ENCODE measurements at places on chromosomes 1 and 21.

GRCh38 chr1:160781186-160781766 lies 14.7 kb upstream of the LY9 start:
- no peak for DNase-seq

- peak; percentile 24 for DNase-seq
These were observed 19.3 kb downstream of the F3 start for GRCh38 chr1:94522304-94522703.

DNA sequence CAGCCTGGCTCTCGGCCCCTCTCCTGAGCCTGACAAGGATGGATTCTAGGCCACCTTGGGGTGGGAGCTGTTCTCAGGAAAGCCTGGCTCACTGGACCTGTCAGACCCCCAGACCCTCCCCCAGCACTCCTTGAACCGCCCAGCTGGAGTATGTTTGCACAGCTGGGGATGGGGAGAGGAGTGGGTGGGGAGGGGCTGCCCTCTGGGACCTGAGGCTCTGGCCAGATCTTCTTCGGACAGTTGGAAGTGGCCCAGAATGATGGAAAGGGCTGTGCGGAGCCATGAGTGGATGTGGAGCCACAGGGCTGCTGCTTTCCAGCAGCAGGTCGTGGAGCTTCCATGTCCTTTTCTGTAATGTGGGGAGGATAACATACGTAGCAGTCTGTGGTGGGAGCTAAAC lies 43.0 kb upstream of the TRABD2B start:
- no peak for DNase-seq

DNA sequence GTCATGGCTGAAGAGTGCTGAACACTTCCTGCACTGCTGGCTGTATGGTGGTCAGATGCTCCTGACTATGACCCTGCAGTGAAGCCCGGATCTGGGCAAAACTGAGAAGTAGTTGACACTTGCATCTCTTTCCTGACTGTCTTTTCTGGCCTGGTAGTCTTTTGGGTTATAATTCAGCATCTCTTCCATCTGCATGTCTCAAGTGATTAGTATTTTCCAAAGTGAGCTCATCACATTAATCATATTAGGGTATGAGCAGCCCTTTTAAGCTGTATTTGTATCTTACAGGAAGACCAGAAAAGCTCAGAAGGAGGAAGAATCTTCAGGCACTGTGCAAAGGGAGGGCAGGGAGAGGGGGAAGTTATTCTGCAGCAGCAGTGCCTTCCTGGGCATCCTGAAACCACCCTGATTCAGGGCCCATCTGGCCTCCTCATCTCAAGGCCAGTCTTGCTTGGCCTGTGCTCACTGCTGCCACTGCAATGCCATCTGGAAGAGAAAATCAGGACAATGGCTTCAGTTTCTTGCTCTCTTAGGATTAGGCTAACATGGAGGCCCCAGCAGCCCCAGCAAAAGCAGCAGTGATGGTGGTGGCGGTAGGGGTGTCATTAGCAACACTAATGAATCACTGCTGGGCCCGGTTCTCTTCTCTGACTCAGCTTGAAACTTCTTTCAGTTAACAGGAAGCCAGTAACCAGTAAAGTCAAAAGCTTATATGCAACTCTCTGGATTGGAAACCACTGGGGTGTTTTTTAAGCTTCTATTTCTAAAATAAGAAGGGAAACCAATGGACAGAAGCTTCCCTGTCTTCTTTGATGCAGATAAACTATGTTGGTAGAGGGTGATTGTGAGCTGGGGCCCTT lies 63.3 kb upstream of the WDR26 start:
- DNase-seq: peak; percentile 24

DNA sequence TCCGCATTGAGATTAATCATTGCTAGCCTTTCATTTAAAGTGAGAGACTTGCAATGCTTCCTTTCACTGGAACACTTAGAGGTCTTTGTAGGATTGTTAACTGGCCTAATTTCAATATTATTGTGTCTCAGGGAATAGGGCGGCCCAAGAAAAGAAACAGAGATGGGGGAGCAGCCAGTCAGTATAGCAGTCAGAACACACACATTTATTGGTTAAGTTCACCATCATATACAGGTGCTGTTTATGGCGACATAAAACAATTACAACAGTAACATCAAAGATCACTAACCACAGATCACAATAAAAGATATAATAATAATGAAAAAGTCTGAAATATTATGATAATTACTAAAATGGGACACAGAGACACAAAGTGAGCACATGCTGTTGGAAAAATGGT lies 29.4 kb downstream of the BARHL2 start:
- DNase-seq: no peak

GRCh38 chr1:114310695-114311271 lies 157.1 kb upstream of the SYT6 start:
- DNase-seq: no peak

- DNase-seq: peak; percentile 22
These were observed 70.7 kb downstream of the PRRX1 start for GRCh38 chr1:170734412-170735175.

DNA sequence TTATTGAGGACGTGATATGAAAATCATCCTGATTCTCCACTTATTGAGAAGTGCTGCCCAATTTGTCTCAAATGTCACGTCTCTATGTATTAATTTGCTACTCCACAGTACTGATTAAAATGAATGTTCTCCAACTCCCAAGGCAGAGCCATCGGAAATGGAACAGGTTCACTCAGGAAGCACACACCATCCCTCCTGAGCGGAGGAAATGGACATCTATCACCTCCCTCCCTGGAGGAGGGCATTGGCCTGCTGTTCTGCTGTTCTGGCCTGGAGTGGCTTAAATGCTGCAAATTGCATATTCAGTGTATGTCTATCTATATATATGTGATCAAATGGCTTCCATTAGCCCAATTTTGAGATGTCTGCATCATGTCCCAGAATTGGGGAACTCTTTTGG lies 140.5 kb downstream of the CSMD2 start:
- no peak for DNase-seq

DNA sequence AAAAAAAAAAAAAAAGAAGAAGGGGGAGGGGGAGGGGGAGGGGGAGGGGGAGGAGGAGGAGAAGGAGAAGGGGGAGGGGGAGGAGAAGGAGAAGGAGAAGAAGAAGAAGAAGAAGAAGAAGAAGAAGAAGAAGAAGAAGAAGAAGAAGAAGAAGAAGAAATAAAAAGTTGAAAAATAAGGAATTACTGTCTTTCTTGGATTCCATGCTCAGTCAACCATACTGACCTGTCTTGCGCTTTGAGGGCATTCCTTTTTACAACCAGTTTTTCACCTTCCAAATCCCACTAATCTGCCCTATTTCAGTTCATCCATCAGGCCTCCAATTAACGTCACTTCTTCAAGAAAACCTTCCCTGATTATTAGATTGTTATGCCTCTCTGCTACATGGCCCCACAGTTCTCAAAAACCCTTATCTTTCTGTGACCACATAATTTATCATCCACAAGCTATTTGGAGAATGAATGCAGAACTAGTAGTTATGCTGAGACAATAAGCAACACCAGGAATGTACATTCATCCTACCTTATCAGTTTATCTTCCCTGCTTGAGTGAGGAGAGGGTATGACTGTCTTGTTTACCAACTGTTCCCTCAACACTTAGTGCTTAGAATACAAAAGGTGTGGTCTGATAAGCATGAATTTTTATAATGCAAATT lies 57.5 kb upstream of the GUCA2A start:
- DNase-seq: no peak

DNA sequence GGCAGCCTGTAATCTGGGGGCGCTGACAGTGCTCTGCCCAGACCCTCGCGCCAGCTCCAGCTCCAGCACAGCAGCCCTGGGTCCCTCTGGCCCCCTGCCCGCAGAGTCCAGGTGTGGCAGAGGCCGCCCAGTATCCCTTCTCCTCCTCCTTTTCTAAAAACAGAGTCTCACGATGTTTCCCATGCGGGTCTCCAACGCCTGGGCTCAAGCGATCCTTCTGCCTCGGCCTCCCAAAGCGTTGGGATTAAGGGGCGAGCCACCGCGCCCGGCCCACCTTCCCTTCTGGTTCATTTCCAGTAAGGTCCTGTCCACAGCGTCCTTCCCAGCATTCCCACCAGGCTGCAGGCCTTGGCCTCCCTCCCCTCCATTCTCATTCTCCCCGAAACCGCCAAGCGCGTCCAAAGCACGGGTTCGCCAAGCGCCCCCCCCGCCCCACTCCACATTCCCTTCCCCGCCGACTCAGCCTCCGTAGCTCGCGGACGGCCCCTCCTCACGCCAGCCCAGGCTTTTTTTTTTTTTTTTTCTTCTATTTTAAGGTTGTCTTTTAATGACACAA lies 2.0 kb upstream of the PCBP3 start:
- DNase-seq: no peak

DNA sequence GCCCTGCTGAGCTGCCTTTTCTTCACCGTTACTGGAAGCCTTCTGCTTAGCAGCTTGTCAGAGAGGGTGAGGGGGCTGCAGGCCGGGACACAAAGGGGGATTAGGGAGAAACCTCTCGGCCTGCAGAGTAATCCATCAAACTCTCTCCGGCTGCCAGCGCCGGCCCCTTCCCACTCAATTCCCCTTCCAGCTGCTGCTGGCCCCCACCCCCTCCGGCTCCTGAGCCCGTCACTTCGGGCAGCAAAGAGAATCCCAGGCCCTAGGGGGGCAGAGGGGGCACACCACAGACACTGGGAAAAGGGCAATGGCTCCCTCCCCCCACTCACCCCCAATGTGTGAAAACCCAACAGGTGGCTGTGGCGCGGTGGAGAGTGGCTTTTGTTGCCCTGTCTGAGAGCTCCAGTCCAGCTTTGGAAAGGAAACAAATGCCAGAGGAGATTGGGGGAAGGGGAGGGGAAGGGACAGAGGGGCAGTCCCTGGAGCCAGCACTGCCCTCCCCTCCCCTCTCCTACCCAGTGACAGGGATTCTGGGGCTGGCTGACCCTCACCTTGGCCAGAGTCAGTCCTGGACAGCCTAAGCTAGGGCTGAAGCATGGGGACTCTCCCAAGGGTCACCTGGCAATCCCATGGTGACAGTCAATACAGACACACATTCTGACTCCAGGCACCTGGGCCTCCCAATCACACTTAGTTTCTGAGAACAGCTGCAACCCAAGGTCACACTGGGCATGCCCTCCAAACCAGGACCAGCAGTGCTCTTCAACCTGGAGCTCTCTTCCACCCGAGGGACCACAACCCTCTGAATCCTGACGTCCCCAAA lies 9.5 kb downstream of the SLC45A3 start:
- DNase-seq: no peak

DNA sequence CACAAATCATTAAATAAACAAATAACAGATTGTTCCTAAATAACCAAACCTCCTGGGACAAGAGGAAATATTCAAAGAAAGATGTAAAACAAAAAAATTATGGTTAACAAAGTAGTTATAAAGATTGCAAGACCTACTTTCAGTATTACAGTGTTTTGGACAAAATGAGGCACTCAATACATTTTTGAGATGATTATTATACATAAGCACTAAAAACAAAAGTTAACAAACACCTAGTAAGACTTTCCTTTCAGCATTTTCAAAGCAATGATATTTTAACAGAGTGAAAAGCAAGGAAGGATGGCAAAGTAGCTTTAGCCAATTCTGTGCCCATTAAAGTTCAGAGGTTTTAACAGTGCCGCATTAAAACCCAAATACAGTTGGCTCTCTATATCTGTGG lies 17.2 kb downstream of the OMA1 start:
- DNase-seq: no peak

DNA sequence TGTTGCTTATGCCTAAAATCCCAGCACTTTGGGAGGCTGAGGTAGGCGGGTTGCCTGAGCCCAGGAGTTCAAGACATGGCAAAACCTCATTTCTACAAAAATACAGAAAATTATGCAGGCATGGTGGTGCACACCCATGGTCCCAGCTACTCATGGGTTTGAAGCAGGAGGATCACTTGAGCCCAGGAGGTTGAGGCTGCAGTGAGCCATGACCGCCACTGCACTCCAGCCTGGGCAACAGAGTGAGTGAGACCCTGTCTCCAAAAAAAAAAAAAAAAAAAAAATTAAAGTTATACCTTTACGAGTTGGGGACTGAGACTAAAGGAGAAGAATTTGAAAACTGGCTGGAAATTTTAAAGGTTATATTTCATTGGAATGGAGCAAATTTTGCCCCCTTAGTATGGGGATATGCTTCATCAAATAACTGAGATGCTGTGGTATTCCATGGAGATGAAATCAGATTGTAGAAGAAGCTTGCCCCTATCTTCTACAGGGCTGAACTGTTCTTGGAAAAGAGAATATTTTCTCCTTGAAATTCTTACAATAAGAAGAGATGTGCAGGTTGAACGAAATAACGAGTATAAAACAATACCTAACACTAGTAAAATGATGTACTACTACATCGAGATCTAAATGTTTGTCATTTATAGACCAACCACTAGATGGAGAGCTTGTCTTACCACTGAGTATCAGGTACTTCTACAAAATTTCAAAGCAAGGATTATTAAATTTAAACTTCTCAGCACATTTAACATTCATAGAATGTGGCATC lies 34.9 kb upstream of the SCYL3 start:
- DNase-seq: peak; percentile 52

- no peak for DNase-seq
These were observed 311.5 kb downstream of the DUSP10 start for GRCh38 chr1:221430152-221430960.

DNA sequence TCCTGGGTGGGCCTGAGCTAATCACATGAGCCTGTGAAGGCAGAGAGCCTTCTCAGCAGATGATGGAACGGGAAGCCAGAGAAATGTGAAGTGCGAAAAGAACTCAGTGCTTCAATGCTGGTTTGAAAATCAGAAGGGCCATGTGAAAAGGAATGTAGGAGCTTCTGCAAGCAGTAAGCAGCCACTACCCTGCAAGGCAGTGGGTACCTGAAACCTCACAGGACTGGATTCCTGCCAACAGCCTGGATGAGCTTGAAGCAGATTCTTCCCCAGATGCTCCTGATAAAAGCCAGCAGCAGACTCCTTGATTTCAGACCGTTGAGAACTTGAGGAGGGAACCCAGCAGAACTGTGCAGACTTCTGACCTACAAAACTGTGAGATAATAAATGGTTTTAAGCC lies 158.6 kb downstream of the SYT2 start:
- DNase-seq: peak; percentile 80

GRCh38 chr1:17419626-17420328 lies 19.7 kb downstream of the RCC2 start:
- DNase-seq: peak; percentile 81

- DNase-seq: peak; percentile 79
These were observed 64.8 kb downstream of the DNTTIP2 start for GRCh38 chr1:93814059-93814794.

- DNase-seq: no peak
These were observed 55.6 kb downstream of the GLUL start for GRCh38 chr1:182335771-182336566.

GRCh38 chr1:55107101-55107500 lies 67.8 kb downstream of the PCSK9 start:
- no peak for DNase-seq

DNA sequence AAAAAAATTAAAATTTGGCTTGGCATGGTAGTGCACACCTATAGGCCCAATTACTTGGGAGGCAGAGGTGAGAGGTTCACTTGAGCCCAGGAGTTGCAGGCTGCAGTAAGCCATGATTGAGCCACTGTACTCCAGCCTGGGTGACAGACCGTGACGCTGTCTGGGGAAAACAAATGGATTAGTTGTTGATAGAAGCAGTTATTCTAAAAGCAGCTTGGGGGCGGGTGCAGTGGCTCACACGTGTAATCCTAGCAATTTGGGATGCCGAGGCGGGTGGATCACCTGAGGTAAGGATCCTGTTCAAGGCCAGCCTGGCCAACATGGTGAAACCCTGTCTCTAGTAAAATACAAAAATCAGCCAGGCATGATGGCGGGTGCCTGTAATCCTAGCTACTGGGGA lies 40.3 kb downstream of the KIF1B start:
- no peak for DNase-seq

GRCh38 chr1:191453487-191453886 lies 704.8 kb upstream of the RGS18 start:
- no peak for DNase-seq
